ENCODE measurements at places on chromosomes 3 and 15.

DNA sequence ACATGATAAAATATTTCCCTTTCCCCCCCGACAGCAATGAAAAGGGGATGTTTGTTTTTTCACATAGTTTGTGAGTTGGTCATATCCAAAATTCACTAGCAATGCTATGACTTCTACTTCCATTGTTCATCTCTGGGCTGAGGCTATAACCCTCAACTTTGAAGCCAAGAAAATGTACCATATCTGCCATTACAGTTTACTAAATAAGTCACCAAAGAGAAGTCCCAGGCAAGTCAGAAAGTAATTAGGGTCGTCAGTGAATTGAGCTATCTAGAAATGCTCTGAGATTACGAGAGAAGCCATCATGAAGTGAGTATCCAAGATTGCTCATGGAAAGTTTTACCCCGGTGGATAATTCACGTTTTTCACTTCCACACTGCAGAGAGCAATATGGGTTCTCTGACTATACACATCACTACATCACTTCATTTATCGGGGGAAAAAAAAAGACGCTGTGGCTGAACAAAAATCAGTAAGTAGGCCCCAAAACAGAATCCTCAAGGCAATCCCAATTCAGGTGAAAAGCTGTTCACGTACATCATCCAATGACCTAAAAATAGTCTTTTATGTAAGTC, 1.4 kb downstream of the PEAK1 start:
- no peak for DNase-seq

DNA sequence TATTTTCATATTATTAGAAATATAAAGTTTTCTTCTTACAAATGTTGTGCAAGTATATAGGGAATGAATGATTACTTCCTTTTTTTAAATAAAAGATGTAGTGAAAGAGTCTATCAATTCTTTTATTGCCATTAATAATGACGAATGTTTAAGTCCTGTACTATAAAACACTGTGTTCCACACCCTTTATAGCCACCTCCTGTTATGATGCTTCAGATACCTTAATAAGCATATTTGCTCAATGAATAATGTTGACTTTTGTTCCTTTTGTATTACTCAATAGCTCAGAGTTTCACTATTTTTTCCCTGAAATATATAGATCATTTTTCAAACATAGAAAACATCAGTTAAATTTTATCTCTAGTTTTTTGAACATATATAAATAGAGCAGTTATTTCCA, 378.2 kb upstream of the THBS1 start:
- no peak for DNase-seq

GRCh38 chr3:167160781-167161180, 219.3 kb downstream of the ZBBX start:
- DNase-seq: no peak

- DNase-seq: no peak
Measured at GRCh38 chr3:129051871-129052340, 8.7 kb upstream of the GP9 start.

- no peak for DNase-seq
Measured at GRCh38 chr3:42067326-42067725, 23.8 kb upstream of the TRAK1 start.

DNA sequence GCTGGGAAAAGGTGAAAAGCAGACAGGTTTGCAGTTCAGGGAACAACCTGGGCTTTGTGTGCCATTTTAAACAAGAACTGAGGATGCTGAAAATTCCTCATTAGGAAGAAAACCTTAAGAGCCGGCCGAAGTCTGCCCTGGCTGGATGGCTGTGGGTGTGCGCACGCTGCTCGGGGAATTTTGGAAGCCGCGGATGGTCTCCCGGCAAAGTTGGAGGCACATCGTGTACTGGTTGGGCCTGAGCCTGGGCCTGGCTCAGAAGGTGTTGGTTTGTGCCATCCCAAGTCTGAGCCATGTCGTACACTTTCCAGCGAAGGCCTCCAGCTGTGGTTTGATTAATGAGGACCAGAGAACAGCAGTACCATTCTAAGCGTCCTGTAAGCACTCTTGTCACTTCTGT, 188.2 kb downstream of the ATP10A start:
- no peak for DNase-seq

- DNase-seq: peak; percentile 8
Measured at GRCh38 chr3:31102196-31102879, 207.9 kb upstream of the GADL1 start.

DNA sequence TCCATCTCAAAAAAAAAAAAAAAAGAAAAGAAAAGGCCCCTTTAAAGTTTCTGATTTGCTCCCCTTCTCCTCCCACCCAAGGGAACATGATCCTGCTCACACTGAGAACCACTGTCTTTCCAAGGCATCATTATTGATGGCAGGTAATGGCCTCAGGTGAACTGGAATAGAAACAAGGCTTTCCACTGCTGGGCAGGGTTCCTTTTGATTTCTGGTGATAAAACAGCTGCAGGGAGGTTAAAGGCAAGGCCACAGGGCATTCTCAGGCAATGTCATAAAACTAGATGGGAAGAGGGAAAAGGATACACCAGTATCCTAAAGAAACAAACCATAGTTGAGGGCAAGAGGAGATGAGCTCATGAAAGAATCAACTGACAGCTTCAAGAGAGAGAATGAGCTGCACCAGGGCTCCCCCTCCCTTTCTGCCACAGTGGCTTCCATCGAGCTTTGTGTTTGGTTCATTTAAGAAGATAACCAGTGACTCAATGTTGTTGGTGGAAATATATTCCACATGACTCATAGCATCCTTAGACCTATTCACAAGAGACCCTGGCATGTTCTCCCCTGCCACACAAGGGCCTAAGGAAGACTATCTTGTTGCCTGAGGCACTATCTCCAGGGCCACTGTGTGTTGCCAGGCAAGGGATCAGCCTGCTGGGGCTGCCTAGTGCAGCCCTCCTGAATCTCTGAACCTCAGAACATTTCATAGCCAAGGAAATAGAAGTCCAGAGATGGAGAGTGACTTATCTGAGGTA, 86.4 kb downstream of the WDR76 start:
- no peak for DNase-seq

DNA sequence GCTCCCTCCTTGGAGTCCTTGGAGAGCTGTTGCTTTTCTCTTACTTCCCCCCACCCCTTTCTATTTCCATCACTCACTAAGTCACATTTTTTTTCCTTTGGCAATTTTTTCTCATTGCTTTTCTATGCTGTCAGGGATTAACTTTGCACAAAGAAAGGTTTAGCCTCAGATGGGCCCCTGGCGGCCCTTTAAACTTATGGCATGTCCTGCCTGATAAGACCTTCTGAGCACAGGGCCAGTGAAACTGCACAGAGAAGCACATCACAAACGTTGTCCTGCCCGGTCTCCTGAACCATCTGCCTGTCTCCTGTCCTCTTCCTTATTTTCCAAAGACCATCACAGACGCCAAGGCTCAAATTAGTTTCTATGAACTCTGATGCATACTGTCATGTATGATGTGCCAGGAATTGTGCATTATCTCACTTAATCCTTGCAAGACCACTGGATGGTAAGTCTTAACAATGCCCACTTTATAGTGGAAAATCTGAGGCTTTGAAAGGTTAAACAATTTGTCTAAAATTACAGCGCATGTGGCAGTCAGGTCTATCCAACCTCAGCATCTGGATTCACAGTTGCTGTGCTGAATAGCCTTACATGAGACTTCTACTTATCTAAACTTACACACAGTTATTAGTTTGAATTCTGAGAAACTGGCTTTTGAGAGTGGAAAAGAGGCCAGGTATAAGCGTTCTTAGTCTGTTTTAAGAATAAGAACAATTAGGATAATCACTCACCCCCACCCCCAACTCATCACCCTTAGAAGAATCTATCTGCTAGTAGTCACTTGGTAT, 648.1 kb downstream of the NTRK3 start:
- DNase-seq: no peak

DNA sequence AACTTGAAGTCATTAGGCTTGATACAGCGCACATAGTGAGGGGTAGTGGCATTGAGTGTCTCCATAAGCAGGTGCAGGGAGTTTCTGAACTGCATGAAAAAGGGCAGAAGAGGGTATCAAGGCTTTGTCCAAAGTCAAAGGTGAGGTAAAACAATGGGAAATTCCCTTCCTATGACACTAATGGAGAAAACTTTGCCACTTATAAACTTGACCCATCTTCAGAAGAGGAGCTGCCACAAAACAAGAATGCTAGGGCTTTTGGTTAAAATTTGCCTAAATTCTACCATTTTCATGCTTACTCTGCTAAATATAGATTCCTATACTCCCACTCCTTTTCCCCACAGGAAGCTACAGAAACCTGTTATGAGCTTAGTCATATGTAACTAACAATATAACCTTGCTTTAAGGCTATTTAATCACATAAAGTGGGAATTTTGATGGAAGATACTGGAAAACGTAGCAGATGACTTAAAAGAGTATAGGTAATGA, 87.5 kb upstream of the MYO5C start:
- DNase-seq: no peak

DNA sequence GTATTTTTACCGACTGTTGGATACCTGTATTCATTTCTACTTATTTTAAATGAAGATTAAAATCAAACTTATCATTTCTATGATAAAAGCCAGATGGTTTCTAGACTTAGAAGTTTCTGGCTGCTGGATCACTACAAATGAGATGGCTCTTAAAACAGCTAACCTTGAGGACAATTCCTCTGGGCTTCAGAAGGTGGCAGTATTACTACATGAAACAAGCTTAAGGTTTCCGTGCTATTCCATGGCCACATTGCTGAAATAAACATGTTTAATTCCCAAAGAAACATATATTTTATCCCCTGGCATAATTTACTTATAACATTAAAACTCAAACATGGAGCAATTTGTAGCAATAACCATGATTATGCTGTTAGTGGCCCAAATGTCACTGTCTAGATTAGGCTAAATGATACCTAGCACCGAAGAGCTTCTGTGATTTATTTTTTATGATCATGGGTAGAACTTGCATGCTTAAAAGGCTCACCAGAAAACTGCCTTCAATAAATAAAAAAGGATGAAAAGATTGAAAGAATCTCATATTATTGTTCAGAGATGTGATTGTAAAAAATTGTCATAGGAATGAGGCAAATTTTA, 204.0 kb upstream of the NANOGP8 start:
- no peak for DNase-seq

DNA sequence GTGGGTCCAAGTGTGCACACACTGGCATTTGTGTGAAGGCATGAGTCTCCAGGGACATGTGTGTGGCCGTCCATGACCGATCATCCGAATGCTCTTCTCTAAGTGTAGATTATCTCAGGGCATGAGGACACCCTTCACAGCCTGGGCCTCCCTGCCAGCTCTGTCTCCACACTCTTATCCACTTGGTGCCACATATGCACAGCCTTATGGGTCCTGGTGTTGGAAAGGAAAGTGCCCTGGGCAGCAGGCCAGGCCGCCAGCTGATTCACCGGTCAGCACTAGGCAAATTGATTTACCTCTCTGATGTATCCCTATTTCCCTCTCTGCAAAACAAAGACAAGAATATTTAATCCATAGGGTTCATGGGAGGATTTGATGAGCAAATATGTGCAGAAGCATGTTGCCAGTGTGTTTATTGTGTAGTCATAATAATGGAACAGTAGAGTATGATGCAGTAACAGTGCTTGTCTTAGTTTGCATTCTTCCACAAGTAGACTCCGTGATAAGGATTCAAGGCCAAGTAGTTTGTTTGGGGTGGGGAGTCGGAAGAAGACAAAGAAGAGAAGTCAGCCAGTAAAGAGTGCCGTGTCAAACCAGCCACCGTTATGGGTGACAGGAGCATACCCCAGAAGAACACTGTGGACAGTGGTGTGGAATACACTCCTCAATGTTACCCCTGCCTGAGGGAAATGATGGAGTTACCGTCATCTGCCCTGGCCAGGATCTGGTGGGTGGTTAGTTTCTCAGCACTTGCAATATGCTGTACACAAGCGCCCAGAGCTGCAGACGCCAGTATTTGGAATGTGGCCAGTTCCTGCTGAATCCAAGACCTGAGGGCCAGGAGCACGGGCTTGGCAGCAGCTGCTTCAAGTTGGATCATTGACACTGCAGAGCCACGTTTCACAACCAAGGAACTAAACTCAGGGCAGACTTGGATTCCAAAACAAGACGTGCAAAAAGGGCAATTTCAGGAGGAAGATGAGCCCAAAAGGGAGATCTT, 85.1 kb downstream of the MTHFS start:
- no peak for DNase-seq

DNA sequence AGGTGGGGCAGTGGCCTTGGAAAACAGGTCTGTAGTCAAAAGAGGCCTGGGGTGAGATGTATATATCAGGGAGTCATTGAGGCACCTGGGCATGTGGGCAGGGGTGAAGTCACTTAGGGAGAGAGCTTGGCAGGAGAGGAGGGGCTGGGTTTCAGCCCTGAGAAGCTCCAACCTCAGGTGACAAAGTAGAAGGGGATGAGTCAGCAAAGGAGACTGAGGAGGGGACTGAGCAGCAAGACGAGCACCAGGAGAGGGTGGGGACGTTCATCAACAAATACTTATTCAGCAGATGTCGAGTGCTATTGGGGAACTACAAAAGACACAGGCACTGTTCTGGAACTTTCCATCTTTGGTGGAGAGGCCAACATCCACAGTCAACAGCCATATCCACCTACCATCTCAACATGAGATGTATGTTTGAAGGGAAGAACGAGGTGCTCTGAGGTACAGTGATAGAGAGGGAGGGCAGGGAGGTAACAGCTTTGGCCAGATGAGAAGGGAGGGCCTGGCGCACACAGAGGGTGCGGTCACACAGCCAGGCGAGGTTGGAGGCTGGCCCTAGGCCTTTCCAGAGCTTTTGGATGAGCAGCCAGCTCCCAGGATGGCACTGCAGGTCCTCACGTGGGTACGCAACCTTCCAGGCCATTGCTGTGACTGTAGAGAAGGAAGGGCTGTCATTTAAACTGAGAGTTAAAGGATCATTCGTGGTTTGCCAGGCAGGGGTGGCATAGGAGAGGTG, 45.7 kb downstream of the GLDN start:
- no peak for DNase-seq

GRCh38 chr15:60745469-60746061, 266.6 kb upstream of the ICE2 start:
- no peak for DNase-seq

DNA sequence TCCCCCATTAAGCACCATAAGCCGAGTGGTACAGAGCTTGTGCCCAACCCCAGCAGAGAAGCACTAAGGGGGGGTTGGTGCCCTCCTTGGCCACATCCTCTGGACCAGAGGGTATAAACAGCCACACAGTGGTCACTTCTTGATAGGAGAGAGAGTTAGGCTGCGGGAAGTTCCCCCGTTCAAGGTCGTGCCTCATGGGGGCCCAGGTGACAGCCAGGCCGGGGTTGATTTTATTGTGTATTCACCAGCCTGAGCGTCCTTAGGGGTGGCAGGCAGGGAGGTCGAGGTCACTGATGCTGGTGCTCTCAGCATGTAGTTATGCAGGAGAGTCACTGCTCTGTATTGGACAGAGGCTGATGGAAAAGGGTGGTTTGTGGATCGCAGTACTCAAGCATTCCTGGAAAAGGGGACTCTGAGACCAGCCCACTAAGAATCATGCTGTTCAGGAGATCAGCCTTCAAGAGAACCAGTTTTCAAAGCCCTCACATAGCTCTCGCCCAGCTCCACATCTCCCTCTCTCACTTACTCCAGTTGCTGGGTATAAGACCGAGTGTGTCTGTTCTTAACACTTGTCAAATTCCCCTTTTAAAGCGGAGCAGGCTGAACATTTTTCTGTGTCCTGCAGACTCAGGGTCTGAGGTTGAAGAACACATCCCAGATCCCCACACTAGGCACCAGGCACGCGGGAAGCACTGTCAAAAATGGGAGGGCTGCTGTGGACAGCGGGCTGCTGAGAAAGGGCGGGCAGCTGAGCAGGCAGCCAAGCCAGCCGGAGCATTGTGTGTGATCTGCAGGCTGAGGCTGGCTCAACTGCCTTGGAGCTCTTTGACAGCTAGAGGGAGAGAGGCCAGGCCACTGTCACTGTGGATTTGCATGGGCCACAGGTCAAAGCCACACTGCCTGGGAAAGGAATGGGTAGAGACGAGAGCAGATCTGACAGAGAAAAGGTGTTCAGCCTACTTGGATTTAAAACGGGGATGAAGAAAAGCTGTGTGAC, 279.3 kb upstream of the LRRFIP2 start:
- no peak for DNase-seq

All from stimulated activated CD8-positive, alpha-beta memory T cell treated with anti-CD3 and anti-CD28 coated beads, Interleukin-7, amount 100 ng/mL, for 4 hours (primary cell).